ENCODE measurements at places on chromosomes 11 and 22. TPM values are rescaled to one million over a fixed set of nuclear protein-coding genes. Genes with fewer than 3 reads are reported as not detected.

DNA sequence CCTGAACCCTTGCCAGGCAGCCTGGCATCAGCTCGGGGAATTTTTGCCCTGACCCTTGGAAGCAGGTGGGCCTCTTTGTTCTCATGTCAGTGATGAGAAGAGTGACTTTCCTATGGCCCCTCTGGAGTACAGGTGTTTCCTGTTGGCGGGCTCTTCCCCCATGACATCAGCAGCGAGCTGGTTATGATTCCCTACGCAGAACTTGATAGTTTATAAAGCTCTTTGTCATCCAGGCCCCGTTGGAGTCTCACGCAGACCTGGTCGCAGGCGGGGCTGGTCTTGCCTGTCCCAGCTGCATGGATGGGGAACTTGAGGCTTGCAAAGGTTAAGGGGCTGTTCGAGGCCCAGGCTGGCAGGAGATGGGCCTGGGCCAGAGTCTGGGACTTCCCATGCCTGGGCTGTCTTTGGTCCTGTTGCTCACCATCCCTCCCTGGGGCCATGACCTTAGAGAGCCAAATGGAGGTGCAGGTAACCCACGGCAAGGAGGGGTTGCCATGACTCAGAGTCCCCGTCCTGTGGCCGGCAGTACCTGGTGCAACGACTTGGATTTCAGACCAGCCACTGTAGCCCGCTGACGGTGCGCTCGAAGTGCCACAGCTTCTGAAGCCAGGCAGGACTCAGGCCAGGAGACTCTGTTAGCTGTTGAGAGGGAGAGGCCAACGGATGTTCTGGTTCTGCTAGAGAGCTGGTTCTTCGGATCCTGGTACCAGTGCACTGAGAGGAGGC is 45.9 kb upstream of the PPP6R3 start:
- DNase-seq: no peak
- no peak overlapping the region for H3K4me3 ChIP-seq
- no peaks in the 10 kb centered on the region for H3K36me3 ChIP-seq
- no peaks in the 10 kb centered on the region for H3K4me1 ChIP-seq

DNA sequence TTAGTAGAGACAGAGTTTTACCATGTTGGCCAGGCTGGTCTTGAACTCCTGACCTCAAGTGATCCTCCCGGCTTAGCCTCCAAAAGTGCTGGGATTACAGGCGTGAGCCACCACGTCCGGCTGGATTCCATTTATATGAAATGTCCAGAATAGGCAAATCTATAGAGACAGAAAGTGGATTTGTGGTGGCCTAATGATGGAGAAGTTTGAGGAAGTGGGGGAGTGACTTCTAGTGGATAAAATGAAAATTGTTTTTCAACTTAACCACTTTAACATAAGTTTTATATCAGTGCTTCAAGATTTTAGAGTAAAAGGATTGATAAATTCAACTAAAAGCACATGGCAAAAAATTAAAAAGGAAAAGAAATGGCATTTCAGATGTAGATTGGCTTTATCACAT is 66.2 kb downstream of the HIPK3 start:
- H3K36me3 ChIP-seq: no peaks in the 10 kb centered on the region
- H3K27ac ChIP-seq: no peak overlapping the region
- peaks cover 52% of the 10 kb centered on the region for H3K4me1 ChIP-seq
- DNase-seq: no peak
- H3K4me3 ChIP-seq: no peak overlapping the region
- H3K27me3 ChIP-seq: no peaks in the 10 kb centered on the region

DNA sequence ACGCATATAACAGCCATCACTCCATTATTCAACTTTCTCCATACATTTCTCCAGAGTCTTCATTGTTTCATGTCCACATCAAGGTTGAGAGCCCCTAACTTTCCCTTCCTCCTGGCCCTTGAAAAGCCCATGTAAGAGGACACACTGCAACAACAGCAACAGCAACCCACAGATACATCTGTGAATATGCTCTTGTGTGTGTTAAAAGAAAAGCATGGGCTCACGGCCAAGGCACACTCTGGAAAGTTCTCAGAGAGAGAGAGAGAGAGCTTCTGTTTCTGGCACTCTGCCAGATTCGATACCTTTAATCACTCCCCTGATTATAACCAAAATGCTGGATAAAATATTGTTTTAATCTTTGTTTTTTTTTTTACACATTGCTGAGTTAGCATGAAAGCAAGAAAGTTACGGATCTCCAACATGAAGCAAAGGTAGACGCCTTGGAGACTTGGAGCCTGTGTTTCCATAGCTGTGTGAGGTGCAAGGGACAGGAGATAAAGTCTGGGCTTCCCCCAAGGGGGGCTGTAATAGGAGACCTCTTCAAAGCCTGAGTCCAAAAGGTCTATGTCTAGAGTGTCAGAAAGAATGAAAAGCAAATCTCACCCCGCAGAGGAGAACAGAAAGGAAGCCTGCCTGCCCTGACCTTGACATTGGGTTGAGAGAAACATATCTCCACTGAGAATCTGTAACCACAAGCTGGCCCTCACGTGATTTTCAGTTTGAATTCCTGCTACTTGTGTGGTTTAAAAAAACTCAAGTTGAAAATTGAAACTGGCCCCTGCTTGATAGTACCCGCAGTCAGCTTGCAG is 33.7 kb upstream of the MPPED1 start:
- H3K36me3 ChIP-seq: peaks cover 4% of the 10 kb centered on the region
- H3K4me1 ChIP-seq: peaks cover 30% of the 10 kb centered on the region
- peak overlapping the region; percentile 79 for H3K27ac ChIP-seq
- H3K4me3 ChIP-seq: peak overlapping the region; percentile 79
- peak; percentile 63 for DNase-seq
- peaks cover 54% of the 10 kb centered on the region for H3K27me3 ChIP-seq

DNA sequence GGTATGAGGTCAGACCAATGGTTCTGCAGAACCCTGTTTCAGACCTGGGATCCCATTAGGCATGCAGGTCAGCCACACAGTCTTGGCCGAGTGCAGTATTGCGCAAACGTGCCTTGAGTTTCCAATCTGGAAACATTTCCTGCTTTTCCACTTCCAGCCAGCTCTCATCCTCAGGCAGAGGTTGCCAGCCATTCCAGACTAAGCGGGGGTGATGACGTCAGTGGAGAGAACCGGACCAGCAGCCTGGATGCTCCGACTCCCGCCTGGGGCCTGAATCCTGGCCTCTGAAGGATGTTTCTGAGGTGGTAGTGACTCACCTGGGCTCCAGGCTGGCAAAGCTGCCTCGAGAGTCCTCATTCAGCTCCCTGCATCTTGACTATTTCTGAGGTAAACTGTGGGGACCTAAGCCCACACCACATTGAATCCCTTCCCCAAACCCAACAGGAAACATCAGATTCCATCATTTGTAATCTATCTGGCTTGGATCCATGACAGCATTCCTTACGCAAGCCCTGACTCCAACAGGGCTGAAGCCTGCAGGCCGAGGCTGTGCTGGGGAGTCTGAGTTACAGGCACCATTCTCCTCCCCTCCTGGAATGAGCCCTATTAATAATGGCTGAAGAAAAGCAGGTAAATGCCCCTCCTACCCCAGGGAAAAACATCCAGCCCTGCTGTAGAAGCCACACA is 83.0 kb downstream of the ABTB2 start:
- no peak overlapping the region for H3K27ac ChIP-seq
- peaks cover 3% of the 10 kb centered on the region for H3K27me3 ChIP-seq
- no peak for DNase-seq
- H3K4me1 ChIP-seq: no peaks in the 10 kb centered on the region
- H3K36me3 ChIP-seq: no peaks in the 10 kb centered on the region

MMP12 gene
- polyA plus RNA-seq: not detected

DNA sequence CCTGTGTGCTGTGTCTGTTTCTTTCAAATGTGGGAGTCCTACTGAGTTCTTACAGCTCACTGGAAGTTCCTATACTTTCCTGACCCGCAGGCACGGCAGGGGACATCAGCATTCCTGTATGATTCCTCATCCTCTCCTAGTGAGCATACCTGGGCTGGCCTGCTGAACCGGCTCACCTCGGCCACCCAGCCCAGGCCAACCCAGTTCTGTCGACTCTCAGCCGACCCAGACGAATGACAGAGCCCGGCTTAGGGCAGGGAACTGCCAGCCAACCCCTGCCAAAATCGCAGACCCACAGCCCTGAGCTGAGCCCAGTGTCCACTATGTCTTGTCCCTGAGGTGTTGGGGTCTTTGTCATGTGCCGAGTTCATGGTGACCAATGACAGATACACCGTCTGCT is 339.7 kb downstream of the BRD1 start:
- no peak for DNase-seq
- no peaks in the 10 kb centered on the region for H3K36me3 ChIP-seq
- no peak overlapping the region for H3K27ac ChIP-seq
- H3K27me3 ChIP-seq: no peaks in the 10 kb centered on the region
- H3K4me1 ChIP-seq: peaks cover 5% of the 10 kb centered on the region
- no peak overlapping the region for H3K4me3 ChIP-seq

All from immature natural killer cell (primary cell).